Aorta (tissue), 5 donors: ENCODE measurements at places on chromosomes 6 and 20.

GRCh38 chr20:13012886-13013285 is 4.1 kb downstream of the SPTLC3 start:
- DNase-seq = no peak

GRCh38 chr20:41179961-41180360 is 42.6 kb downstream of the PLCG1 start:
- no peak for DNase-seq

- DNase-seq = no peak
These were observed 109.0 kb downstream of the RIN2 start for GRCh38 chr20:19867074-19867473.

- no peak for DNase-seq
These were observed 203.0 kb downstream of the PLCB1 start for GRCh38 chr20:8335059-8335458.

DNA sequence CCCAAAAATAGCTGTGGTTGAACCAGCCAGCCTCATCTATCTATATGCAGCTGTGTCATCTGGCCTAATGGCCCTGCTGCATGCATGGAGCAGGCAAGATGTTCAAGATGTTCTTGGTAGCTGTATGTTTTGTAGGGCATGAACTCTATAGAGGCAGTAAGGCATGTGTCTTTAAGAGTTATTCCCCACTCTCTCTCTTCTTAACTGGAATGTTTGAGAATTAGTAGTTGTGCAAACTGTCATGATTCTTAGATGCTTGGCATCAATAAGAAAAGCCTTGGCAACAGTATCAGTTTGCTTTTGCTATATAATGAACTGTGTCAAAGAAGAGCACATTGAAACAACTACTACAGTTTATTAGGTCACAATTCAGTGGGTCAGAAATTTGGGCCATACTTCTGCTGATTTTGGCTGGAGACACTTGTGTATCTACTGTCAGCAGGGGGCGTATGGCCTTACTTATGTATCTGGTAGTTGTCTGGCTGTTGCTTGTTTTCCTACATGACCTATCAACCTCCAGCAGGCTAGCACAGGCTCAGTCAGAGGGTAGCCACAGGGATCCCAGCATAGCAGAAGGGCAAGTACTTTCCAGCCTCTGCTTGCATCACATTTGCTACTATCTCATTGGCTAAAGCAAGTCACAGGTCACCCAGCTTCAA is 56.1 kb upstream of the LAMP5 start:
- no peak for DNase-seq

DNA sequence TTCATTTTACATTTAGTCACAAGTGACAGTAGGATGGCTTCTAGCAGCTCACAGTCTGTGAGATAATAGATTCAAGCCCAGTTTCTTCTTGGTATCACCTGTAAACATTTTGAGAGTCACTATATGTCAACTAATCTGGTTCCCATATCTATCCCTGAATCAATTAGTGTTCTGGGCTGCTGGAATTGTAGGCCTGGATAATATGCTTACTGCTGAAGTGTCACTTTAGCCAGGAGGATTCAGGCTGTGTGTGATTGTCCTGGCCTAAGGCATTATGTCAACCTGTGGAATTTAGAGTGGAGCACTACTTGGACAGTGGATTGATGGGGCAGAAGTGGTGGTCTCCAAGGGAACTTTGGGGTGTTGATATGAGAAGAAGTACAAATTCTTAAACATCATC is 1071.8 kb upstream of the CITED2 start:
- no peak for DNase-seq

- DNase-seq = no peak
These were observed 301.2 kb upstream of the SGK1 start for GRCh38 chr6:134619077-134619476.

DNA sequence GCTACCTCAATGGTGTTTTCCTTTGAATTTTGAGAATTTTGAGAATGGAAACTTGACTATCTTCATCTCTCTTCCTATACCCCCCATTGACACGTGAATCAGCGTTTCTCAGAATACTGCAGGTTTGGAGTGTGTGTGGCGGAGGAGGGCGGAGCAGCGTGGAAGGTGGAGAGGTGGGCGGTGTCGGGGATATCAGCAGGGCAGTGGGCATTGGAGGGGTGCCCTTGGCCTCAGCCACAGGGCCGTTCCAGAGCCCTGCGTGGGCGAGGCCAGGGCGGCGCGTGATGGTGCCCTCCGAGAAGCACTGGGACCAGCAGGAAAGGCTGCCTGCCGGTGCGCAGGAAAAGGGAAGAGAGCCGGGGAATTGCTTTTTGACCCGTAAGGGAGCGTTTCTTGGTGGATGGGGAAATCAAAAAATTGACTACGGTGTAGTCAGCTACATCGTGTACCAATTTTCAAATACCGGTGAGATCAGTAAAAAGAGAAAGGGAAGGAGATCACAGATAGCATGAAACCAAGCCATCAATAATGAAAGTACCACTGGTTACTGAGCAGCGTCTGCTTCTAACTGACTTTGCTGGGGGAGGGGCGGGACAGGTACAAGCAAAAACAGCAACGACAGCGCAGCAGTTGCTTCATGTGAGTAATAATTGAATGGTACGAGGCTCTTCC is 82.7 kb upstream of the DUSP22 start:
- DNase-seq = no peak

DNA sequence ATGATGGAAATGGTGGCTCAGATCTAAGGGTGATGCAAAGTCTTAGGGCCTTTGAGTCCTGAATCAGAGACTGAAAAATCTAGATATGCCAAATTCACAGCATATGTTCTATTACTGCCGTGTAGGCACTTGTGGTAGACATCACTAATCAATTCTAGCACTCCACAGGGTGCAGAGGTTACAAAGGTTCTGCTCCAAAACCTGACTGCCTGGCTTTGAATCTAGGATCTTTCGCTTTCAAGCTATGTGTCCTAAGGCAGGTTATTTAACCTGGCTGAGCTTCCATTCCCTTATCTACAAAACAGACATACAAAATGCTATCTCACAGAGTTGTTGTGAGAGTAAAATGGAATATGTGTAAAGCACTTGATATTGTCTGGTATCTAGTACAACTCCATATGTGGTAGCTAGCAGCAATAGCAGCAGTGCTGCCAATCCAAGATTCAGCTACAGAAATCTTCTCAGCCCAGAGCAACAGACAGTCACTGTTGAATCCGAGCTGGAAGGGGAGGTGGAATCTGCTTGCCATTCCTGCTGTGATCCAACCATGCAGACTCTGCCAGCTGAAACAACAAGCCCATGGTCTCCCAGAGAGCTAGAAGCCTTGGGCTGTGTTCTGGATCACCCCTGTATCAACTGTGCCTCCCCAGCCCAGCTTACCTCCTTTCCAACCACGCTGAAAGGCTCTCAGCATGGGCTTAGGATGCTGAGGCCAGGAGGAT is 206.9 kb downstream of the TFAP2C start:
- DNase-seq = no peak

DNA sequence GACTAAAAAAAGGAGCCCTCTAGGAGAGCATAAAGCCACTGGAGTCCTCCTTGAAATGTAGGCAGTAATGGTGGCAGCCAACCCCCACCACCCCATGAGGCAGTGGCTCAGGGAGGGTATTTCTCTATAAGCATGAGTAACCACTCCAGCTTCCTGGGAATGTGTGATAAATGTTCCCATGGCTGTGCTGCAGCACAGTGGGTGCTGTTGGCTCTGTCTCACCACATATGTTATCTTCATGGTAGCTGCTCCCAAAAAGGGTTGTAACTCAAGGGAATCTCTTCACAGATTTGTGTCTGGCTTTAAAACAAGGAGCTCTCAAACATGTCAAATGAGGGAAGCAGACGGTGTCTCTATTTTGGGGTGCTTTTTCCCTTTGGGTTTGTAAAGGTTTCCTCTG is 7.5 kb upstream of the PHACTR1 start:
- DNase-seq = no peak

GRCh38 chr20:48562586-48563116 is 265.1 kb downstream of the PREX1 start:
- no peak for DNase-seq

- DNase-seq = no peak
These were observed 509.9 kb upstream of the POU3F2 start for GRCh38 chr6:98324446-98324845.

DNA sequence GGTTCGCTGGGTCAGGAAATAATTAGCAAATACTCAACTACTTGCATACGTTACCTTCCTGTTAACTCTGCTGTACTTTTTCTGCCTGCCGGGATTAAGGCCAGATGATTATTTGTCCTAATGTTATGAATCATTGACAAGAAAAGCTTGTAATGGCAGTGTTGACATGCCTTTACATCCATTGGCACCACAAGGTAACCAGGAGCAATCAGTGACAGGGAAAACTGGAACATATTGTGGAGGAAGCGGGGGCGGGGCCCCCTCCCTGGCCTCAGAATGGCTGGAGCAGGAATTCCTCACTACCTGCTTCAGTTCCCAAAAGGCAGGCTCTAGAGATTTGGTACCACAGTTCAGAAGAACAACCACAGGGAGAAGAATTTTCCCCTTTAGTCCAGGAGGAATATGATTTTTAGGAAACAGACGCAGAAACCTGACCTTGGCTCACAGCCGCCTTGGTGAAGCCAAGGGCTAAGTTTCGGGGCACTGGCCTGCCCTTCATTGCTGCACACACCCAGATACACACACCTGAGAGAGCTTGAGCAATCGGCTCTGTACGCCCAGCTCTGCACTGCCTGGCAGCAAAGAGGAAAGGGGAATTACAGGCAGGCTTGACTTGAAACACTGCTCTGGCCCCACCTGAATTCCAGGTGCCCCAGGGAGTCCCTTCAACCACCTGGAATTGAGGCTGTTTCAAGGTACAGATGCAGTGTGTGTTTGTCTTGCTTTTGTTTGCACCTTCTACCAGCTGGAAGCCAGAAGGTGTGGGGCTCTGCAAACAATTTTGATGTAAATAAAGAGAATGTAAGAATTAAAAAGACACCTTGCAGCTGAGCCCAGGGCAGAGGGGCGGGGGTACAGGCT is 89.8 kb downstream of the MYB start:
- no peak for DNase-seq

- peak; percentile 68 for DNase-seq
These were observed 47.4 kb upstream of the SRF start for GRCh38 chr6:43123461-43124314.

GRCh38 chr6:8557014-8557748 is 121.8 kb upstream of the SLC35B3 start:
- DNase-seq = no peak

DNA sequence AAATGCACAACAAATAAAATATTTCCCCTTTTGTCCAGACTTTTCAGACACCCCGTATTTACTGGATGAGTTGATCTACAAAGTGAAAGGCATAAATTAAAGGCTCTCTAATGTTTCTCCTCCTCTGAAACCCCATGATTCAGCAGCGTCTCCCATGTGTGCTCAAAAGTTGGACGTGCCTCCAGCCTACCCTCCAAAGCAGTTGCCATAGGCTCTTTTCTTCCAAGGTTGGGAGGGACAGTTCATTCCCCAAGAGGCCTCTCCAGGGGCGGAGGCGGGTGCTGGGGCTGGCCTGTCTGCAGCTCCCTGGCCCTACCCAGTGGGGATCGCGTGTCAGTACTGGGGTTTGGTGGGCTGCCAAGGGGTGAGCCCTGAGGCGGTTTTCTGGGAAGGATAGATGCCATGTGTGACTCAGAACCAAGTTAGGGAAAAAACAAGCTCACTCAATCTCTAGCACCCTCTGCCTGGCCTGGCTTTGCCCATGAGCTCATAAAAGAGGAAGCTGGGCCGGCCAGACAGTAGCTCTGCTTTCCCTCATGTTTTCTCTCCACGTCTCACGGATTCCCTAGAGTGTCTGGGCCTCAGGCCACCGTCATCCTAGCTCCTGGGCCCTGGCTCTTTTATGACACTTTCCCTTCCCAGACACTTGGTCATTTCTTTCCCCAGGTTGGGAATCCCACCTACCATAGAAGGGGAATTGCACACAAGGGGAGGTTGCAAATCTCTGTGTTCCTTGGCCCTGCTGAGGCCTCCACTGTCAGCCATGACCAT is 8.0 kb upstream of the IER3 start:
- peak; percentile 99 for DNase-seq

- no peak for DNase-seq
These were observed 14.9 kb downstream of the BPIFA1 start for GRCh38 chr20:33250666-33251065.

GRCh38 chr20:1722513-1723050 is 65.0 kb upstream of the SIRPG start:
- DNase-seq = no peak

- peak; percentile 70 for DNase-seq
These were observed 79.9 kb upstream of the BHLHE23 start for GRCh38 chr20:63086421-63087235.

GRCh38 chr6:169156108-169156792 is 97.4 kb downstream of the THBS2 start:
- DNase-seq = no peak

GRCh38 chr6:35170166-35170565 is 29.0 kb upstream of the TCP11 start:
- DNase-seq = no peak

- DNase-seq = no peak
These were observed 394 bp downstream of the YIPF3 start for GRCh38 chr6:43516367-43516696.

DNA sequence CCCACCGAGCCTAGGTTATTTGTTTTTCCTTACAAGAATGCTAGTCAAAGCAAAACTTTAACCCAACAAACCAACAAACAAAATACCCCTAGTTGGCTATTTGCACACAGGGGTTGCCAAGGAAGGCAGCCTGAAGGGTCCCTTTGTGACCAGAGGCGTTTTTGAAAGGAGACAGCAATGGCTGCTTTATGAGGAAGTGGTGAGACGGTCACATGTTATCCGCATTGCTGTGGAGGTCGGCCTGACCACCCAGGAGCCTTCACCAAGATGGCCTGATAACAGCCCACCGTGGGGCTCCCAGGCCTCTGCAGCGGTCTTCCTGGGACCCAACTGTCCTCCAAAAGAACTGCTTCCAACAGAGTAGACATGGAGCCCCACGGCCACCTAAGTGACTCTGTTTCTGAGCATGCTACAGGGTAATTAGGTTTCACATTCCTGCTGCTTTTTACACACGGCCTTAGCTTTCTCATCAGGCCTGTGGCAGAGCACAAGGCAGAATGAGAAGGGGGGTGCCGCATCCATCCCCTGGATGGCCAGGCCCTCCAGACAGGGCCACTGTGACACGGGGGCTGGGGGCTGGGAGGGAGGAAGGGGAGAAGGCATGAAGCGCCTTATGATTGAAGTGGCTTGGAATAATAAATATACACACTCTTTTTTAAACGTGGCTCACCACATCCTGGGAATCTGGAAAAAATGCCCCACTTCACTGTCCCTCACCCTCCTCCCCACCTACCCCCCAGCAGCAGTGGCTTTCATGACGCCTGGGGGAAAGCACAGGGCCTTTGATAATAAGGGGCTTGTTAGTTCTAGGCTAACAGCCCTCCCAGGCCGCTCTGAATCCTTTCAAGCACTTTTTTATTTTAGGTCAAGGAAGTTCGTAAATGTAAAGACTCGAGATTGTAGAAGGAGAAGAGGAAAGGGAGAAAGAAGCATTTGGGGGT is 86.0 kb downstream of the CLIC5 start:
- DNase-seq = no peak

- no peak for DNase-seq
These were observed 11.8 kb downstream of the SCML4 start for GRCh38 chr6:107812234-107812769.

DNA sequence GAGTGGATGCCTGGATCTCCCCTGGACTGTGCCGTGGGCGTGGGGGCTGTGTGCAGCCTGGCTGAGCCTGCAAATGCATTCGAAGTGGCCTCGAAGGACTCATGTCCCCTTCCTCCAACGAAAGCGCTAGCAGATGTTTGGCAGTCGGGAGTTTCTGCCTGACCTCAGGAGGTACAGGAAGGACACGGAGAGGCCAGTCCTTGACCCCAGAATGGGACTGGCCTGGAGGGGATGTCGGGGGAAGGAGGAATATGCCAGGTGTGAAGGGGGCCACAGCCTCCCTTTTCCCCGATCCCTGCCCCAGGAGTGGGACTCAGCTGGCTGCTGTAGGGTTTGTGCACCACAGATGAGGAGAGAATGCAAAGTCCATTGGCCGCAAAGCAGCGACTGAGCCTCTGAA is 45.6 kb downstream of the APCDD1L start:
- no peak for DNase-seq
